SK-N-DZ (cell line): ENCODE measurements at places on chromosomes 5 and 9.

DNA sequence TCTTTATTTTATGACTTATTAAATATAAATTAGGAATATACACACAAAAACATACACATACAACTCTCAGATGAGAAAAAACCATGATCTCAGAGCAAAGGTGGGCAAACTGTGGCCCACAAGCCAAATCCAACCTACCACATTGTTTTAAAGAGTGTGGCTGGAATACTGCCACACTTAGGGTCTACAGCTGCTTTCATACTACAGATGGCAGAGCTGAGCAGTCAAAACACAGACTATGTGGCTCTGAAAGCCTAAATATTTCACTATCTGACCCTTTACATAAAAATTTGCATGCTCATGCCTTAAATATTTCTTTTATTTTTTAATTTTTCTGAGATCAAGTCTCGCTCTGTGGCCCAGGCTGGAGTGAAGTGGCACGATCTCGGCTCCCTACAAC is 28.3 kb downstream of the LEAP2 start:
- no peak for DNase-seq

GRCh38 chr5:95641741-95642220 is 4.8 kb upstream of the RFESD start:
- DNase-seq = peak; percentile 11

DNA sequence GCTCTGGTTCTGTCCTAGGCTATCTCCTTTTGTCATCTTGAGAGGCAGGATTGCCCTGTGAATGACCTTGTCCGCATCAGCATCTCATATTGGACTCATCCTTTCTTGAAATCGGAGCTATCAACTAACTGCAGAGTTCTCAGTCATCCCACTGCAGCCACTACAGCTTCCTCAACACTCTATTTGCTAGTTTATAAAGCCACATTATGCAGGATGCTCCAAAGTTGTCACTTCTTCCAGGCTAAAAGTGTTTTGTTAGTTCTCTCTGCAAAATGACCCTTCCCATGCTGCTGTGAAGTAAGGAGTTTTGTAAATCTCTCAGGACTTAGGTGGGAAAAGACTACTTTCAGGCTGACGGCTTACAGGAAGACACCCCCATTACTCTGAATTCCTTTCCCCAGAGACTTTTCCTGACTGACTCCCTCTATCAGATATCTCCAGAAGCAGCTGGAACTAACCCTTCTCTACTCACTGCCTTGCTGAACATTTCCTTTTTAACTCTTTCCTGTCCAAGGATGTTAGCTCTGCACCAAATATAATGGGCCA is 257.6 kb downstream of the NFIB start:
- DNase-seq = peak; percentile 88

GRCh38 chr9:134496413-134497282 is 145.0 kb upstream of the COL5A1 start:
- no peak for DNase-seq

DNA sequence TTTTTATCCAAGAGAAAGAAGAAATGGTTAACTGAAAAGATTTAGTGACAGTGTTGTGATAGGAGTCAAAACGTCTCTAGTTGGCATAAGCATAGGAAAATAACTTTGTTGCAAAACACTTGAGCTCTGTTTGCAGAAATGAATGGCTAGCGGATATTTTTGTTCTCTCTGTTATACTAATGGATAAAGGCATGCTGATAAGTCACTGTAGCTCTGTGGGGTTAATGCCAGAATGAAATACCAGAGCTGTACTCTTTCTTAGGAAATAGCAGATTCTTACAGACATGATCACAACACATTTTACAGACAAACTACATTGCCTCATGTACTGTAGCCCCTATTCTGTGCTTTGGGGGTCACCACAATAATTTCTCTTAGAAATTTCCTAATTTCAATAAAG is 202.8 kb downstream of the DMRTA1 start:
- no peak for DNase-seq

DNA sequence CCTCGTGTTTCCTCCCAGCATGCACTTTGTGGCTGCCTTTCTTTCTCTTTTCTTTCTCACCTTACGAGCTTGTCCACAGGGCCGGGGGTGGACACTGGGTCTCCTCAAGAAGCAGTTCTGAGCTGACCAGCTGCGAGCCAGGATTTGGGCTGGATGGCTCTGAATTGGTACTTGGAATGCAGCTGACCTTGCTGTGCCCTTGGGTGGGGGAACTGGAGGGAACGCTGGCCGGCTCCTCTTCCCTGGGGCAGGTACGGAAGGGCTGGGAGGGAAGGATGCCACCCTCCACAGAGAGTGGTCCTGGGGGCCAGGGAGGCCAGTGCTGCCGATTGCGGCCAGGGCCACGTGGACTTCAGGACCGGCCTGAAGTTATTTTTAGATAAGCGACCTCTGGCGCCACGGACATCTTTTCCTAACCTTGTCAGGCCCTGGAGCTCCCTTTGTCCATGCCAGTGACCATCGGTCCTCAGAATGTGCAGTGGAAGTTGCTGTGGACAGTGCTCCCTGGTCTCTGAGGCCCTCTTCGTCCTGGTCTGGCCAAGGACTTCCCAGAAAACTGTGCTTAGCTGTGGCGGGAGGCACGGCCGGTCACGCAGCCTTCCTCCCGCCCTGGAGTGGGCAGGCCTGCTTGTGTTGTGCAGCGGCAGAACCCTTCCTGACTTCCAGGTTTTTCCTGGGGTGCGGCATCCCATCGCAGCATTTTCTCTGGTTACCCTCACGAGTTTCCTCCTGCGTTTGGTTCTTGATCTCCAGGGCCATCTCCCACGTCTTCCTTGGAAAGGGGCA is 13.5 kb upstream of the AHRR start:
- DNase-seq = no peak

DNA sequence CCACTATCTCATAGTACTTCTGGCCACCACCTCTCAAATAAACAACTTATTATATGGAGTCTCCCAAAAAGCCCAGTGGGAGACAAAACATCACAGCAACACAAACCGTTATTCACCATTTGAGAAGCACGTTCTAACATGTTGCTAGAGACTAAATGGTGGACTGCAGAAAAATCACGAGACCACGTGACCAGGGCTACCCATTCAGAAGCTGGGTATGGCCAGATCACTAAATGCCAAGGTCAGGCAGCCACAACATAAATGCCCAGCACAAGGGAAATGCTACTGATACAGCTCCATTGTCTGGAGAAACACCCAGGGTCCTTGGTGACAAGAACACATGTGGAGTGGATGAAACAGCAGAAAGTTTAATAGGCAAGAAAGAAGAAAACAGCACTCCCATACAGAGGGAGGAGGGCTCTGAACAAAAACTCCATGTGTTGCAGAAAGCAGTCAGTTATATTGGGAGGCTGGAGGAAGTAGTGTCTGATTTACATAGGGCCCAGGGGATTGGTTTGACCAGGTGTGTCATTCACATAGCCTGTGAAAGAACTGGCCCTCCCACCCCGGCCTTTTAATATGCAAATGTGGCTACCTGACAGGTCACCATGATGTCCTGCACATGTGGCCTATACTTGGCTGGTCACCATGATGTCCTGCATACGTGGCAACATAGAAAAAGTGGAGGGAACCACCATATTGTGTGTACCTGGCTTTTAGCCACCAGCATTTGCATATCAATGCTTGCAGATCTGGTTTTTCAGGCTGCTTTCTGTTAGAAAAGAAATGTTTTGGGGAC is 97.2 kb downstream of the TRIM36 start:
- no peak for DNase-seq

DNA sequence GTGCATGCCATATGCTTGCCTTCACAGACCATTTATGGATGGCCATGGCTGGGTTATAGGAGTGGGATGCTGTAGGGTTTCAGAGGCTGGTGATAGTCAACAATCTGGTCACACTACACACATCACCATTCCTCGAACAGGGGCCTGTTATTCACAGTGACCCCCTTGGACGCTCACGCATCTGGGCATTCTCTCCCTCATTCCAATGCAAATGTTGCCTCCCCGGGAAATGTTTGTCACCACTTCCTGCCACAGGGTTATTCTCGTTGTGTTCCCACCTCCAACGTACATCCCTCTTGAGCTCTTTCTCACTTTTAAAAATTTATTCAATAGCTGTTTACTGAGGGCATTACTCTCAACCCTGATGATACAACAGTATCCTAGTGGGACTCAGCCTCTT is 135.4 kb downstream of the SCAMP1 start:
- no peak for DNase-seq

DNA sequence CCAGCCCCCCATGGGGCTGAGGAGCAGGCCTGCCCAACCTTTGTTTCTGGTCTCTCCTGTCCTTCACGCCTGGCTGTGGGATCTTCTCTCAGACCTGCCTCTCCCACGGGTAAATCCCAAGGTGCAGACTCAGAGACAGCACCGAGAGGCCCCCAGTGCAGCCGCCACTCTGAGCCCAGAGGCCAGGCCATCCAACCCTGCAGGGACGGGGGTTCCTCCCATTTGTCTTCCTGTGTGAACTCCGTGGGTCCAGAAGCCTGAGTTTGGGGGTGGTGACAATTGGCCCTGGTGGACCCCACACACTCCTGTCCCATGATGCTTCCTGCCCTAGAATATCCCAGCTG is 123.4 kb downstream of the ADAMTS2 start:
- DNase-seq = no peak

GRCh38 chr5:106331415-106331814 is 1339.3 kb downstream of the EFNA5 start:
- no peak for DNase-seq

DNA sequence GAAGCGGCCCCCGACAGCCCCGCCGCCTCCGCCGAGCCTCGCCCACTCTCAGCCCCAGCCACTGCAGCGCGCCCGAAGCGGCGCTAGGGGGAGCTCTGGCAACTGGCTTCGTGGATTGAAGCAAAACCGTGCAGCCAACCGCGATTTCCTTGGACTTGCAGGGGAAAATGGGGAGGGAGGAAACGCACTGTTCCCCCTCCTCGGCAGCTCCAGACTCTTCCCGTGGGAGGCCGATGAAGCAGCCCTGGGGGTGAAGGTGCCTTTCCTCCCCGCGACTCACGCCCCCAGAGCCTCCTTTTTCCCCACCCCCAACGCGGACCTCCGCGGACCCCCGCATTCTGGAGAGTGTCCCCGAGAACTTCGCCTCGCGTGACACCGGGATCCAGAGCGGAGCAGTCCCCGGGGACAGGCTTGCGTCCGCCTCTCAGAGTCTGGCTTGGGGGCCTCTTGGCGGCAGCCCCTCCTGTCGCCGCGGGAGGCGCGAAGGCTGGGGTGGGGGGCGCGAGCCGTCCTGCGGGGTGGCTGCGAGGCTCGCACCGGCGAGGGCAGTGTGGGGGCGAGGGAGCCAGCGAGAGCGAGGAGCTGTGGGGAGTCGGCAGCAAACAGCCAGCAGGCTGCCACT is 3.8 kb downstream of the IER5L start:
- DNase-seq = peak; percentile 81

DNA sequence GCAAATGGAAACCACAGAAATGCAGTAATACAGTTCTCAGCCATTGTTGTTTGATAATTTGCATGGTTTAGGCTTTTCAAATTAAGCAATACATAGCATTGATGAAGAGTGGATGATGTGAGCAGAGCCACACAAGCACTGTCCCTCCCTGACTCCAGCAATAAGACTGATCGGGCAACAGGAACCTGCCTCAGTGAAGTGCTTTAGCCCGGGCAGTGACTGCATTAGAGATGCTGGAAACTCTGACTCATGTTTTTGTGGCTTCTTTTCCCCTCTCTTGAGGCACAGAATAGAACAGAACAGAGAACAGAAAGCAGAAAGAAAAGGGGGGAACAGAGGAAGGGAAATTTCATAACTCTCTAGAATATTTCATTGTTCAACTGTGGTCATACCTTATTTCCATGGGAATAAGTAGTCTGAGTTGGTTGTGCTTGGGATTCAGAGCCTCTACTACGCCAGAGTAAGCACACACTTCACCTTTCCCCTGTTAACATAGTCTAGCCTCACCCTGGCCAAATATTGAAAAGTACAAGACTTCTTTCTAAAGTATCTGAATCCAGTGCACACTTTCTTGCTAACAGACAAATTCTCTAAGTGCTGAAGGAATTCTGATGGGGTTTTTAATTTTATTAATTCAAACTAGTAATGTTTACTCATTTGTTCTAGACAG is 164.8 kb upstream of the VCAN start:
- DNase-seq = no peak

GRCh38 chr9:12770261-12770660 is 4.6 kb upstream of the LURAP1L start:
- DNase-seq = no peak
